ENCODE measurements at places on chromosomes 4 and X.

- DNase-seq, result no peak
Measured at GRCh38 chr4:26257850-26258249, 63.0 kb upstream of the RBPJ start.

GRCh38 chr4:8410066-8410625 lies 30.4 kb downstream of the ACOX3 start:
- no peak for DNase-seq

DNA sequence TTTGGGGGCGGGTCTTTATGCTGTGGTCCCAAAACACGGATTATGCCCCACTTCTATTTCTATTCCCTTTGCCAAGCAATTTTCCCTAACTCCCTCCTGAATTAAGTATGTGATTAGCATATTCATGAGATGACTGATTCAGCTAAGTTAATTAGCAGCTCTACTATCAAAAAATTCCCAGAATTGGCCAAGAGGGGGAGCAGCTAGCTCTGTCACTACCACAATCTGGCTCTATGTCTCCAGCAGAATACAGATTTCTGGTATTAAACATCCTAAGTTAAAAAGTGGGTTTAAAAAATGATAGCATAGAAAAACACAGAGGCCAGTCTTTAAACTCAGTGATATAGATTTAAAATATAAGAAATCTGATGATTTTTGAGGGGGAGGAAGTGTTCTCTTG lies 80.3 kb downstream of the GPC4 start:
- peak; percentile 35 for DNase-seq

GRCh38 chrX:150731795-150732194 lies 38.6 kb downstream of the MTMR1 start:
- DNase-seq, result peak; percentile 84

DNA sequence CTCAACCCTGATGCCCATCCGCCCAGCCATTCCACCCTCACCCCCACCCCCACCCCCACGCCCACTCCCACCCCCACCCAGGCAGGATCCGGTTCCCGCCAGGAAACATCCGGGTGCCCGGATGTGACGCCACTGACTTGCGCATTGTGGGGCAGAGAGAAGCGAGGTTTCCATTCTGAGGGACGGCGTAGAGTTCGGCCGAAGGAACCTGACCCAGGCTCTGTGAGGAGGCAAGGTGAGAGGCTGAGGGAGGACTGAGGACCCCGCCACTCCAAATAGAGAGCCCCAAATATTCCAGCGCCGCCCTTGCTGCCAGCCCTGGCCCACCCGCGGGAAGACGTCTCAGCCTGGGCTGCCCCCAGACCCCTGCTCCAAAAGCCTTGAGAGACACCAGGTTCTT lies at the start of gene MAGEA1:
Gene MAGEA1 (plus strand): TSS at position 154 of the 400 bp plus-strand sequence. CDS start 3,106 bp downstream, outside the sequence.
- DNase-seq, result no peak

- DNase-seq, result no peak
Measured at GRCh38 chrX:27254656-27255055, 208.5 kb downstream of the PPP4R3C start.

DNA sequence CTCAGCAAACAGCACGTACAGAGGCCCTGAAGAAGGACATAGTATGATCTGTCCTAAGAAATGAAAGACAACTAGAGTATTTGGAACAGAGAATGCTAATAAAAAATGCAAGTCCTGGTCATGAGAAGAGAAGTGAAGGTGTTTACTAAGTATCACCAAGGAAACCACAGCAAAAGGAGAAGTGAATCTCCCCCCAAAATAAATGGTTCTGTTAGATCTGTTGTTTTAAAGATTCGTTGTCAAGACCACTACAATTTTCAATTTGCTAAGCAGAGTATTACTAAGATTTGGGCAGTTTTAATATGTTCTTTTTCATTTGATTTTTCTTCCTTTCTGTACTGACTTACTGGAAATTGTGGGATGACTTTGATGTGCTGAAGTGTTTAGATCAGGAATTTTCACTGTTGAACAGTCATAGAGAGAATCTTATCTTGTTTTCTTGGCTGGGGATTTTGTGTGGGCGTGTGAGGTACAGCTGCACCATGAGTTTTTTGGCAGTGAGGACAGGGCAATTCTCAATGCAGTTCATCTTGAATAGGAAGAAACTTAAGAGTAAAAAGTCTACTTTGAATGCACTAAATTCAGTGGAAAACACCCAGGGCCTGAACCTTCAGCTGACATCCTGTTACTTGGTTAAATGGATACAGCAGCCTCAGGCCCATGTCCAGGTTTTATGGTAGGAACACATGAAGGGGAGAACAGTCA lies 132.2 kb downstream of the STIM2 start:
- DNase-seq, result peak; percentile 37

DNA sequence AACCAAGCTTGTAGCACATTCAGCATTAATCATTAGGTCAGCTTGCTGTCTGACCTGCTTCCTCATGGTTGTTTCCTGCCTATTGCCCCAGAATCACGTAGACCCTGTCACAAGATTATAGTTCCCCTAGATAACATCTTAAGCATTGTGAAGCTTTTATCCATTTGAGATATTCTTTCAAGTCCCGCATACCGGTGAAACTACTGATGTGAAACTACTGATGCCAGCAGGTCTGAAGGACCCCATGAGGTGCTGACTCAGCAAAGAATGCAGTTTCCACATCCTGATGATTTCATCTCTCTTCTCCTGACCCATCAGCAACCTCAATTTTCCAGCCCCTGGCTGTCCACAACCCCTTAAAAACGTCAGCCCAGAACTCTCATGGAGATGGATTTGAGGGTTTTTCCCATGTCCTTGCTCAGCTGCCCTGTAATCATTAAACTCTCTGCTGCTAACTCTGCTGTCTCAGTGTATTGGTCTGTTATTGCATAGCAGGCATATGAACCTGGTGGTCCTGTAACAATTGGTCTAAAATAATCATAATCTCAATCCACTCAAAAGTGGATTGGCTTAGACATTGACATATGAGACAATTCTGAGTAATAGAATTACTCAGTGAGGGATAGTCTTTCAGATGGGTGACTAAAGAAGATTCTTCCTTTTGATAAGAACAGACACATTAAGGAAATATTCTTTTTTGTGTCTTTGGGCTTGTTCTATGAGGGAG lies 26.3 kb upstream of the UBA6 start:
- peak; percentile 79 for DNase-seq
